ENCODE measurements at places on chromosomes 5 and 9.

GRCh38 chr5:138636398-138636944 lies 61.3 kb upstream of the HSPA9 start:
- no peak for DNase-seq

GRCh38 chr9:93268551-93269314 lies 84.8 kb downstream of the WNK2 start:
- peak; percentile 11 for DNase-seq

GRCh38 chr9:89317282-89317681 lies 1.0 kb upstream of the SECISBP2 start:
- DNase-seq = no peak

DNA sequence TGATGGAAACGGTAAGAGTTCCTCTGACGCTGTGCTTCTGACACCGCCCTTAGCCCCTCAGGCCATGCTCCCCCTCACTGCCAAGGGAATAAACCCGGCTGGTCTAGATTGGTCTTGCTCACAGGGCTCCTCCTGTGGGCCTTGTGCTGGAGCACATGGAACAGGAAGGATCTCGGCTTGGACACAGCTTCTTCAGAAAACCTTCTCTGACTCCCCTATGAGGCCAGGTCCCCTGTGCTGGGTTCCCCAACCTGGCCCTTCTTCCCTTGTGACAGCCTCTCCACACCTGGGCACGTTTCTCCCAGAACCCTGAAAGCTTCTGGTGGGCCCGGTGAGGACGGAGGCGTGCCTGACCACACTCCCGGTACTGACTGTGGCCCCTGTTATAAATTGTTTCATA lies 8.2 kb downstream of the SPATA31E1 start:
- no peak for DNase-seq

DNA sequence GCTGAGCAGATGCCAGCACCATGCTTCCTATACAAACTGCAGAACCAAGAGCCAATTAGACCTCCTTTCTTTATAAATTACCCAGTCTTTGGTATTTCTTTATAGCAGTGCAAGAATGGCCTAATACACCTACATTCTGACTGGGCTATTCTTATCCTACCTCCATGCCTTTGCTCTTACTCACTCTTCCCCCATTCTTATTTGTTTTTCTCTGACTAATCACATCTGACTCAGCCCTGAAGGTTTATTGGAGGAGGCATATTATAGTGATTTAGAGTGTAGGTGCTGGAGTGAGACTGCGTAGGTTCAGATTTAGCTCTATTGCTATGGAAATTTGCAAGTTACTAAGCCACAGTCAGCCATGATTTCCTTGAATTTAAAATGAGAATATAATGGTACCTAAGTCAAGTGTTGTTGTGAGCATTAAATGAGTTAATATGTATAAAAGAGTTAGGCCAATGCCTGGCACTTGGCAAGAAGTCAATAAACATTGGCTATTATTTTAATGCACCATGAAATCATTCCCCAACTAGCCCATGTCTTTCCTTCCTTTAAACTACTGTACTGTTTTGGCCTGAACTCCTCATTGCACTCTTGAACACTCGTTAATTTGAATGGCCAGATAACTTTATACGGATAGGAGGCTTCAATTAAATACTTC lies 531.2 kb upstream of the ZNF608 start:
- no peak for DNase-seq

GRCh38 chr5:39080597-39081204 lies 6.5 kb upstream of the RICTOR start:
- no peak for DNase-seq

GRCh38 chr5:154267516-154267915 lies 77.0 kb downstream of the GALNT10 start:
- DNase-seq = no peak

DNA sequence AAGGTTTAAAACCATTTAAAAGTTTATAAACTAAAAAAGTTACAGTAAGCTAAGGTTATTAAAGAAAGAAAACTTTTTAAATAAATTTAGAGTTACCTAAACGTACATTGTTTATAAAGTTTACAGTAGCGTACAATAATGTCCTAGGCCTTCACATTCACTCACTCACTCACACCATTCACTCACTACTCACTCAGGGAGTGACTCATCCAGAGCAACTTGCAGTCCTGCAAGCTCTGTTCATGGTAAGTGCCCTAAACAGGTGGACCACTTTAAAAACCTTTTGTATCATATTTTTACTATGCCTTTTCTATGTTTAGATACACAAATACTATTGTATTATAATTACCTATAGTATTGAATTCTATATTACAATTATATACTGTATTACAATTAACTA lies 190.8 kb upstream of the RASA1 start:
- DNase-seq = no peak

DNA sequence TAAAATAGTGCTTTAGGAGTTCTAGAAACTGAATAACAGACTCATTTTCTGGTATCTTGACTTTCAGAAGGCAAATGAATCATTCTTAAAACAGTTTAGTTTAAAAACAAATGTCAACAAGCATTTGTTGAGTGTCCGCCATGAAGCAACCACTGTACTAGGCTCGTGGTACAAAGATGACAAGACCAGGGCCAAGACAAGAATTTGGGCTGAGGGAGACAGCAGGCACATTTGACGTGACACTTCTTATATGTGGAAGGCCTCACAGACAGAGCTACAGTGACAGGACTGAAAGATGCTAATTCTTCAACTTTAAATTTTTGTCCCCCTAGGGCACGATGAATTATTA lies 14.4 kb upstream of the ZNF131 start:
- DNase-seq = no peak

GRCh38 chr5:9168791-9169556 lies 376.9 kb downstream of the SEMA5A start:
- no peak for DNase-seq

- no peak for DNase-seq
Observed at GRCh38 chr9:3386753-3387152, 139.0 kb downstream of the RFX3 start.

DNA sequence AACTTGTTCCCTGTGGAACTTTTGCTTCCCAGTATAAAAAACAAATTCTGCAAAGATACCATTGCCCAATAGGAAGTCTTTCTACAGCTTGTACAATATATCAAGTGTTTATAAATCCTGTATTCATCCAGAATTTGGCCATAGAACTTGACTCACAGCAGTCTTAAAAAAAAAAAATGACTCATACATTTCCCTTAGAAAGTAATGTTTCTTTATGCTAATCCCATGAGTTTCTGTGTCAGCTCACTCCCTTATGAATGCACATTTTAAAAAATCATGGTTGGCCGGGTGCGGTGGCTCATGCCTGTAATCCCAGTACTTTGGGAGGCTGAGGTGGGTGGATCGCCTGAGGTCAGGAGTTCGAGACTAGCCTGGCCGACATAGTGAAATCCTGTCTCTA lies 89.3 kb upstream of the DMRT1 start:
- no peak for DNase-seq

DNA sequence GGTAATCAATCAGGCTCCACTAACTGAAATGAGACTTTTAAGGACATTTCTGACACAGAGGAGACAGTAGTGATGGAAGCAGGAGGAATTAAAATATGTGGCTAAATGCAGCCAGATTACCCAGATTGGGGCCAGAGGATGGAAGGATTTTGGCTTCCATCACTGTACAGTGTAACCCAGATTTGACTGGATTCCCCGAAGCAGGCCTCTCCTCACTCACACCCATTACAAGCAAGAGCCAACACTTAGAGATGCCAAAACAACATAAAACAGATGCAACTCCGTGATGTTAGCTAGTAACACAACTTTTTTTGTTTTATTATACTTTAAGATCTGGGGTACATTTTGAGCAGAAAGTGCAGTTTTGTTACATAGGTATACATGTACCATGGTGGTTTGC lies 17.6 kb downstream of the TEK start:
- no peak for DNase-seq

DNA sequence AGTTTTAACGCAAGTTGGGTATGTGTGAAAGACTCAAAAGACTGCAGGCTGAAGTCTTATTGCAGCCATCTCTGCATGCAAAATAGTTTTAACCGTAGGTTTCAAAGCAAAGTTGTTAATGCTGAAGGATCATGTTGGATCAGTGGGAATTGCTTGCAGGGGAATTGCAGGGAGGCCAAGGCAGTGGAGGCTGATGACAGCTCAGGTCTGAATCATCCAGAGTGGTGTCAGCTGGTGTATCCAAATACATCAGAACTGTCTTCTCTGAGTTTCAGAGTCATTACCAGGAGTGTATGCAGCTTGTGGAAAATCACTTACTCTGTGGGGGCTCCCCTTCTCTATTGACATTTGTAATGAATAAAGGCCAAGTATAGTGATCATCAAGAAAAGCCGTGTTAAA lies 435.7 kb downstream of the SH3GL2 start:
- DNase-seq = no peak

DNA sequence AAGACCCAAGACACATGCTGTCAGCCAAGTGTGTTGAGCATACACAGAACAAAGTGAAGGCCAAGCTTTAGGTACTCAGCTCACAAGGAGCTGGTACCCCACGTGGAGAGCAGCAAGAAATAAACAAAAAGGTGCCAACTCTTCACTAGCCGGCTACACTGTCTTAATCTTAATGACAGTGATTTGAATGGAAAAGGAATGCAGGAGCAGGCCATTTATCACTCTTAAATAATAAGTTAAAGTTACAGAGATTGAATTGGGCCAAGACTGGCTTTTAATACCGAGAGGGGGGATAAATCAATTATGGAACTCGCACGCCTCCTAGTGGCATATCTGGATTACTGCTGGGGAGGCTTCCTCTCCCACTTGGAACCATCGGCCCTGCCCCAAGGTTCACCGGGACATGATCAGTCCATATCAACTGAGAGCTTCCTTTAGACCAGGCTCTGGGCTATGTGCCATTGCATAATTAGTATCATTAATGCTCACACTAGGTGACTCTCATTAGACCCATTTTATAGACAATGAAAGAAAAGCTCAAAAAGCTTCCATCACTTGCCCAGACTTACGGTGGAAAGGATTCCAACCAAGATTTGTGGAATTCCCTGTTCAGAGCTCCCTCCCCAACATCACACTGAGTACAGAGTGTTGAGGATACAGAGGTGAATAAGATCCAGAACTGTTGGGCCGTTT lies 94.0 kb downstream of the ACTL7B start:
- DNase-seq = peak; percentile 6

DNA sequence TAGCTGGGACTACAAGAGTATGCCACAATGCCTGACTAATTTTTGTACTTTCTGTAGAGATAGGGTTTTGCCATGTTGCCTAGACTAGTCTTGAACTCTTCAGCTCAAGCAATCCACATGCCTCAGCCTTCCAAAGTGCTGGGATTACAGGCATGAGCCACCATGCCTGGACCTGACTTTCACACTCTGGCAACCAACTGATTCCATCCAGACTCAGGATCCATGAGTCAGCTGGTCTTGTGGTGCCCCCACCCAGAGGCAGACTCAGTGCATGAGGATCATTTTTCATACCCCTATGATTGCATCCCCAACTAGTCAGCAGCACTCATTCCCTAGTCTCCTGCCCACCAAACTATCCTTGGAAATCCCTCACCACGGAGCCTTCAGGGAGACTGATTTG lies 375.9 kb downstream of the ANXA1 start:
- no peak for DNase-seq

DNA sequence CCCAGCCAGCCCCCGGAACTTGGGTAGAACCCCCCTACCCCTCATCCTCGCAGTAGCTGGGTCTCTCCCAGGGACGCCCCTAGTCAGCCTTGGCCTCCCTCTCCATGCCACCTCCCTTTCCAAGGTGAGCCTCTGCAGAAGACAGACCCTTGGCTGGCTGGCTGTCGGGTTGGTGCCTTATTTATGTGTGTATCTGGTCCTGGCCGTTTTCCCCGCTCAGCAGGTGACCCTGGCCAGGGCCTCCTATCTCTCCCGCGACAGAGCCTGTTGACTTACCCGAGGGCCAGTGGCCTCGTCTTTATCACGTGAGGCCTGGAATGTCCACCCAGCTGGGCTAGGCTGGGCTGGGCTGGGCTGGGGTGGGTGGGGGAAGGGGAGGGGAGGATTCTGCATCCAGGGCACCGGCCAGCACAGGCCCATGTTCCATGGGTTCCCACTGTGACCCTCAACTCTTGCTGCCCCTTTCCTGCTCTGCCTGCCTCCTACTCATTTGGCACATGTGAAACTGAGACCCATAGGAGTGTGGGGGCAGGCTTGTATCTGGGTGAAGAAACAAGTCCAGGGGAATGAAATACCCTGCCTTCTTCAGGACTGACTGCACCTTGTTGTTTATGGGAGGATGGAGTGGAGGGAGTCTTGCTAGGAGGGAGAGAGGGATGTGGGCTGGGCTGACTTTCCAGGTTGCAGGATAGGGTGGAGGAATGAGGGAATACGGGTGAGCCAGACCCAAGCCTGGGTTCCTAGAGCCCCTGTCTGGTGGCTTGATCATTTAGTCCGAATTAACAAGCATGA lies 3.1 kb downstream of the CXXC5 start:
- DNase-seq = no peak

DNA sequence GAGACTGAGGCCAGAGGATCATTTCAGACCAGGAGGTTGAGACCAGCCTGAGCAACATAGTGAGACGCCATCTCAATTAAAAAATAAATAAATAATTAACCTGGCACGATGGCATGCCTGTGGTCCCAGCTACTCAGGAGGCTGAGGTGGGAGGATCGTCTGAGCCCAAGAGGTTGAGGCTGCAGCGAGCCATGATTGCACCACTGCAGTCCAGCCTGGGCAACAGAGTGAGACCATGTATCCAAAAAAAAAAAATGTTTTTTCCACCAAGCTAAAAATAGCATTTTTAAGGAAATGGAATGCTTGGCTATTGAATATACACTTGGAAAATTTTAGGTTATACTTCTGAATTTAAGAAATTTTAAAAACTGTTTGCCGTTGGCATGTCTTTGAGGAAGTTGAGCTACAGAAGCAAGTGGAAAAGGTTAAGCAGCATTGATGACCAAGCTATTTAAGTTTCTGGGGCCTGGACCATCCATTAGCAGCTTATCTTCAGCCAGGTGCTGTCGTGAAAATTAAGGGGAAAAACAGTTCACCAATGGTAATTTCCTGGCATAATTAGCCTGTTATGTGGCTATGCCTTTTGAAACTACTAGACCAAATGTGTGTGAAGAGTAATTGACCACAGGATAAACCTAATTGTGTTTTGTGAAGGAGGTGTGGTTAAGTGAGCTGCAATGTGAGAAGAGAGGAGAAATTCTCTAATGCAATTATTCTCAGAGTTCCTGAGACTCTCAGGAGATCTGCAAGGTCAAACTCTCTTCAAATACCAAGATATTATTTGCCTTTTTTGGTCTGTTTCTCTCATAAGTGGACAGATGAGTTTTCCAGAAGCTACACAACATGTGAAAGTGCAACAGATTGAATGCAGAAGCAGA lies 21.0 kb downstream of the F2R start:
- no peak for DNase-seq

- DNase-seq = no peak
Observed at GRCh38 chr9:16883586-16883985, 13.1 kb upstream of the BNC2 start.

DNA sequence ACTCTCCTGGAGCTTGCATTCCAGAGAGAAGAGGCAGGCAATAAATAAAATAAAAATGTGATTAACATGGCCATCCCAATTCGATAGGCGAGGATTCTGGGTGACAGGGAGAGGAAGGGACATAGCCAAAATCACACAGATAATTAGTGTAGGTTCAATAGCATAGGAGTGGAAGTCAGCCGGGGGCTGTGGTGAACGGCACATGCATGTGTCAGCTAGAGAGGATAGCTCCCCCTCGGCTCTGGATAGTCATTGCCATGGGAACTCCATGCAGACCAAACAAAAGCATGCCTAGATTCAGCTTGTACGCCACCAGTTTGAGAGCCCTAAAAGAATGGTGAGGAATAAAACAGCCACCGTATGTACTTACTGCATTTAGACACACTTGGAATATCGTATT lies 223.5 kb downstream of the GRIA1 start:
- no peak for DNase-seq

- no peak for DNase-seq
Observed at GRCh38 chr5:122839731-122840130, 5.7 kb upstream of the SNX24 start.

GRCh38 chr9:76810377-76810957 lies 46.2 kb downstream of the PCA3 start:
- peak; percentile 0 for DNase-seq
